A549 treated with dexamethasone at 1 μM for 4 hours (cell line): ENCODE measurements at places on chromosomes 6 and 20. TPM values are rescaled to one million over a fixed set of nuclear protein-coding genes. Genes with fewer than 3 reads are reported as not detected.

The UNC5CL gene
- total RNA-seq = 0.29 to 0.60 TPM (median 0.47 TPM) in 5 replicates

The MAPK13 gene
- 0.48 to 0.63 TPM (median 0.58 TPM) in 5 replicates for total RNA-seq

The HMGCLL1 gene
- 0.08 to 0.22 TPM (median 0.14 TPM) in 5 replicates for total RNA-seq

The HTR1E gene
- total RNA-seq = not detected in 5 replicates

The FABP7 gene
- total RNA-seq = not detected in 5 replicates
